NCI-H2107 (cell line): ENCODE measurements at places on chromosomes 1 and 21.

- peak; percentile 21 for DNase-seq
These were observed 61.4 kb downstream of the CASZ1 start for GRCh38 chr1:10734962-10735544.

- DNase-seq = no peak
These were observed 29.6 kb downstream of the NBPF3 start for GRCh38 chr1:21469581-21469980.

DNA sequence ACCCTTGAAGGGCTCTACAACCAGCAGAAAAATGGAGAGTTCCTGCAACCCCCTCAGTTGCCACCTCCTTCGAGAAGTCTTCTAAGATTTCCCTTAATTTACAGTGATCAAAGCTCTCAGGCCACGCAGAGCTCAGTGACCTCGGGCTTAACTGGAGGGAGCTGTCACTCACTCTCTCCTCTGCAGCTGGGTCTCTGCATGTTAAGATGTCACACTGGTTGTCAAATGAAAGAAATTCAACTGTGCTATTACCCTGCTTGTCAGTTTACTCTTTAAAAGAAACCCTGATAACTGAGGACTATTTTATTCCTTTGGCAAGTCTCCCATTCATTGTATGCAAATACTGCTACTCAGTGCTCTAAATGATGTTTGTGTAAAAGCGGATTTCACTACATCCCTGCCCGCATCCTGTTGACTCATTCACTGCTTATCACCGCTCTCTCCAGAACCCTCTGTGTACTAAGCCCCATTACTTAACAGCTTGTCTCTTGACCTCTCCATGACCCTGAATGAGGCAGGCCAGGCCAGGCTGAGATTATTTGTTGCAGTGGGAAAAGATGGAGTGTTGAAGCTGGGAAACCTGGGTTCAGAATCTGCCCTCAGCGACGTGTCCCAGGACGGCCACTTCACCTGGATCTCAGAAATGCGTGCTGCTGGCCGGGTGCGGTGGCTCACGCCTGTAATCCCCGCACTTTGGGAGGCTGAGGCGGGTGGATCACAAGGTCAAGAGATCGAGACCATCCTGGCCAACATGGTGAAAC lies 13.7 kb downstream of the DHRS3 start:
- DNase-seq = no peak

- no peak for DNase-seq
These were observed 16.1 kb downstream of the SMYD2 start for GRCh38 chr1:214296860-214297745.

DNA sequence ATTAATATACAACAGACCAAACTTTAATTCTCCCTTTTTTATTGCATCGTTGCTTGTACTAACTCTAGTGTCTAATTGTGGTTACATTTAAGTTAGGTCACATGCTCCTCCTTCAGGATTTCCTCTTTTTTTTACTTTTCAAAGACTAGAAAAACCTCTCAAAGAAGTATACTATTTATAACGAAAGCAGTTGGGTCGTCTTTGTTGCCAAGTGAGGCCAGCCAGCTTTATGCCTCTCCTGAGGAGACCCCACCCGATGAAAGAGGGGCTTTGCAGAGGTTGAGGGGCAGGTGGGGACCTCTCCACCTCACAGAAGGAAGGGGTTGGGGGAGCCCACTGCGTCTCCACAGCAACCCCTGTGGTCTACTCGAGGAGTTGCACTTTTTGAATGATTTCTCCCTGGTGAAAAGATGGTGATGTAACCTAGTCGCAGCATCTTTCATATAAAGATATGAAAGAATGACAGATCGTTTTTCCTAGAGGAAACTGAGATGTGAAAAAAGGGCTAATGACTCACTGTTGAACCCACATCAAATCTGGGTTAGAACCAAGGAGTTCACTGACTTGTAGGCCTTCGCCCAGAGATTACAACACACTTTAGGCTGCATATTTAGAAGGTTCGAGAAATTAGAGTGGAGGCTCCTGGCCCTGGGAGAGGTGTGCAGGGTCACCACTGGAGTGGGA lies 6.4 kb downstream of the TGFB2 start:
- no peak for DNase-seq

- DNase-seq = no peak
These were observed 284.2 kb upstream of the POU3F1 start for GRCh38 chr1:38330799-38331198.

DNA sequence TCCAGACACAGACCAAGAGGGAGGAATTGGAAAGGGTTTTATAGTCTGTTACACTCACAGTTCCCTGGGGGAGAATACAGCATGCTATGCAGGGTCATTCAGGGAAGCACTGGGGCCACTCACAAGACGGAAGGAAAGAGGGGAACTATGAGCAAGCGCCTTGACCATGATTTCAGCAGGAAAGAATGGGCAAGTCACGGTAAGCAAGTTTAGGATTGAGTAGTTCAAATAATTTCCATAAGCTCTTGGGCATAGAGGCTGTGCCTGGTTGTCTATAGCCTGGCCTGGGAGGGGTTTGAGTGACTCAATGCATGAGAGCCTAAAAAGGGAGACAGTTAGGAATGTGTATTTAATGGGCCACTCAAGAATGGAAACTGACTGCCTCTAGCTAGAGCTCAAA lies 176.7 kb downstream of the TTLL7 start:
- DNase-seq = no peak

GRCh38 chr1:223330466-223330865 lies 33.5 kb downstream of the SUSD4 start:
- no peak for DNase-seq

DNA sequence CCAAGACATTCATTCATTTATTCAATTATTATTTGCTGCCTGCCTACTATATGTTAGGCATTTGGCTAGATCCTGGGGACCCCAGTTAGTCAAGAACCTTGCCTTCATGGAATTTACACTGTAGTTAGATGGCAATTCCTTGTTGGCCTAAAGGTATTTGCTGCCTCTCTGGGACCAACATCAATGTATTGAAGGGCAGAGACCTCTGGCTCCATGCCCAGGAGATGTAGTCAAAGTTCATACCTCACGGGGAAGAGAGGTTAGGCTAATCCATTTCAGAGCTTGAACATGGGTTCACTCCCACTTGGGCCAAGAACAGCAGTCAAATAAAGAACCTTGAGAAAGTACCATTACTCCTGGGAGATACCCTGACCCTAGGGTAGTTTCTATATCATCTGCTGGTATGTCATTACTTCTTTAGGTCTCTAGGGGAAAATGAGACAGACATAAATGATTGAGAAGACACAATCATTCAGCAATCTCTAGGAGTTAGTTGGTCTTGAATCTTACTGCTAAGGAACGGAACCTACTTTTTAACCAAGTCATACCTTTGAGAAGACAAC lies 32.0 kb downstream of the SORT1 start:
- no peak for DNase-seq

DNA sequence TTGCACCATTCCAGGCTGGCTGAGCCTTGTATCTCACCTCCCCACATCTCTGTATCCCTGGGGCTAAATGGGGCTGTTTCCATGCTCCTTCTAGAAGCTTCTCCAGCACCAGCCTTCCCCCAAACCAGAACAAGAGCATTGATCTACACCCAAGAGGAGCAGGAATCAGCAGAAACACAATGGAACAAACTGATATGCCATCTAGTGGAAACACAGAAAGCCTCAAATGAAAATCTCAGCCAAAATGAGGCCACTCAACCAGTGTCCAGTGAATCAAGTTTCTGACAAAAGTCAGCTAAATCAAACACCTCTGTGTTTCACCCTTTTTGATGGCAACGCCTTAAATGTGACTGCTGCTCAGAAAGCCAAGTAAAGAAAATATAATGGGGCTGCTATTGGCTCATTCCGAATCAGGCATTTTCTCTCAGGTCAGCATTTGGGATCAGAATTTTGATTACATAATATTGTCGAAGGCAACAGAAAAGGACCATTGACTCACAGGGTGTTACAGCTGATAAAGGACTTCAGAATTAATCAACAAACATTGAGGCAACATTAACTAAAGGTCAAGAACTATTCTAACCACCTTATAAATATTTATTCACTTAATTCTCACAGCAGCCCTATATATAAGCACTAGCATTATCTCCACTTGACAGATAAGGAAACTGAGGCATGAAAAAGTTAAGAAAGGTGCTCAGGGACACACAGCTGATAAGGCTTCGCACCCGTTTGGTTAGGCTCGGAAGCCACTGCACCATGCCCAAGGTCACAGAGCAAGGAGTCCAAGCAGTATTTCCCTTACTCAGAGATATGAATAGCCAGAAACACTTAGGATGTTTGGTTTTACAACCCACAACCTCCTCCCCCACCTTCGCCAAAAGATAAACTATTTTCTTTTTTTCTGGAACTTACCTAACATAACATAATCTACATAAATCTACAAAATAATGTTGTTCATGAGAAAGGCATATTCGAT lies 85.8 kb upstream of the KCNJ15 start:
- DNase-seq = no peak

DNA sequence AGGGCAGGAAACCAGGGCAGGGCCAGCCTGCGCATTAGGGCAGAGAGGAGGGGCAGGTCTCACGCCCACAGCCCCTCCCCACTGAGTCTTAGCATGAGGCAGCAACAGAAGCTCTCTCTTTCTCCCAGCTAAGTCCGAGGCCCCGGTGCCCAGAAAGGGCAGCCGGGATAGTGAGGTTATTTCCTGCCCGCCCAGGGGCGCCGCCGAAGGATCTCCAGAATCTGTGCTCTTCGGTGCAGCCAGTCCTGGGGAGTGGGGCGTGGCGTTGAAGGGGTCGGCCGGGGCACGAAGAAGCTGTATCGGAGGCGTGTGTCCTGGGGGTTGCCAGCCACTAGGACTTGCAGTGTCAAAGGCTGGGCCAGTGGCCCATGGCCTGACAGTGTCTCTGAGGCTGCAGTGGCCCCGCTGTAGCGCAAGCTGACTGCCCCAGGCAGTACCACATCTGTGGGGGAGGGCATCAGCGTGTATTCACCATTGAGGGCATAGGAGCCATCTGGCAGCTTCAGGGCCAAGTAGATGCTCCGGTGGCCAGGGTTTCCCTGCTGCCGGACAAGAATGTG lies 7.8 kb downstream of the ADAMTS4 start:
- DNase-seq = no peak

GRCh38 chr1:51953079-51953478 lies 37.4 kb downstream of the RAB3B start:
- peak; percentile 92 for DNase-seq

- no peak for DNase-seq
These were observed 276.6 kb downstream of the SETD4 start for GRCh38 chr21:35783721-35784120.

GRCh38 chr1:40583980-40584379 lies 52.5 kb downstream of the ZNF684 start:
- no peak for DNase-seq

DNA sequence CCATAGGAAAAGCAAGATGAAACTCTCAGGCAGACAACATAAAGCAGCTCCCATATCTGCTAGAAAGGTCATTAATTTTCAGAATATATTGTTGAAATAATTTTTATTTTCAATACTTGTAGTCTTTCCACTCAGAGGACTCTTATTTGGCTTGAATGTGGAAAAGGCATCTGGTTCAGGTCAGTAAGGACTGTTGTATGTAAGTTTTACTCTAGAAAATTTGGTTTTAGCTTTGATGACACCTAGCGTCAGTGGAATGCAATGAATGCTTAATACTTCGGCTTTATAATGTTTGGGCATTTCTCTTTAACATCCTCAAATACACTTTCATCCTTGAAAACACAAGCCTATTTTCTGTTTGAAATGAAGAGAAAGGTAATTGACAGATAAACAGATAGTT lies 63.3 kb downstream of the LRRC40 start:
- no peak for DNase-seq

DNA sequence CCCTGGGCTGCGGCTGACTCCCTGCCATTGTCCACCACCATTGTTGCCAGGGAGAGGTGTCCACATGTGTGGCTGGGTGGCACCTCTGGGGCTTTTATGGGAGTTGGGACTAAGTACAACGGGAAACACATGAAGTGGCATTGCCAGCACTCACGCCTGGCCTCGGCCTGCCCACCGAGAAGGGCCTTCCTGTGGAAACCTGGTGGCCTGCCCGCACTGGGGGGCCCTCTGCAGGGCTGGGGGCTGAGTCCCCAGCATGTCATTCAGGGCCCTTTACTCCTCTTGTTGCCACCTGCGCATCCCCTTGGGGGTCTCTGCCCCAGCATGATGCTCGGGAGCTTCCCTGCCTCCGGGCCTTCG lies 35.5 kb upstream of the RUNX3 start:
- DNase-seq = no peak

- no peak for DNase-seq
These were observed 56.4 kb downstream of the ETS2 start for GRCh38 chr21:38861989-38862683.

DNA sequence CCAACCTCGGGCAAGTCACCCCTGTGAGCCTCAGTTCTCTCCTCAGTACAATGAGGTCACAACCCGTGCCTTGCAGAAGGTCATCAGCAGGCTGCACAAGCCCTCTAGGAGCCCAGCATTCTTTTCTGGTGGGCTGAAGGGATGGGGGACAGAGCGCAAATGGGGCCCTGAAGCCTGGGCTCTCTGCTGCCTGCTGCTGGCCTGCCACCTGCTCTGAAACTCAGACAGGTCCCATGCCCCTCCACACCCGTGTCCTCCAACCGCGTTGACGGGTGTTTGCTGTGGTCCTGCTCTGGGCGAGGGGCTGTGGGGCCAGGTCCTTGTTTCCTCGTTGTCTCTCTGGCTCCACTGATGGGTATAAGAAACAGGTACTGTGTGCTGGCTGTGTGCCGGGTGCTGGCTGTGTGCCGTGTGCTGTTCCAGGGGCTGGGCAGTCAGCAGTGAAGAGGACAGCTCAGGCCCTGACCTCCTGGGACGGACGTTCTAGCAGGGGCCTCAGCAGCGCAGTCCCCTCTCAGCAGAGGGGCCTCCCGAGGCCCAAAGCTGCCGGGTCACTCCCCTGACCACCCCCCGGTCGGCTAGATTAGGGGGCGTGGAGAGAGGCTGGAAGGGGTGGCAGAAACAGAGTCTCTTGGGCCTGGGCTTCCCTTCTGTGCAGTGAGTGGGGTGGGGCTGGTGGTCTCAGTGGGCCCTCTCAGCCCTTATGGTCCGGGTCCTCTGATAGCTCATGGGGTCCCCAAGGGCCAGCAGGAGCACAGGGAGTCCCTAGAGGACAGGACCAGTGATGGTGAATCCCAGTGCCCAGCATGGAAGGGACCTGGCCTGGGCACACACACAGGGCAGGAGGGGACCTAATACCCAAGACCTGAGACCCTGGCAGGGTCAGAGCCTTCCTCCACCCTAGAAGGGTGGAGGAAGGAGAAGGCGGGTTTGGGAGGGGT lies 42.1 kb downstream of the DMRTB1 start:
- DNase-seq = no peak

GRCh38 chr1:84089465-84089864 lies 54.6 kb upstream of the PRKACB start:
- DNase-seq = no peak
